ENCODE measurements at places on chromosomes 3 and 15.

DNA sequence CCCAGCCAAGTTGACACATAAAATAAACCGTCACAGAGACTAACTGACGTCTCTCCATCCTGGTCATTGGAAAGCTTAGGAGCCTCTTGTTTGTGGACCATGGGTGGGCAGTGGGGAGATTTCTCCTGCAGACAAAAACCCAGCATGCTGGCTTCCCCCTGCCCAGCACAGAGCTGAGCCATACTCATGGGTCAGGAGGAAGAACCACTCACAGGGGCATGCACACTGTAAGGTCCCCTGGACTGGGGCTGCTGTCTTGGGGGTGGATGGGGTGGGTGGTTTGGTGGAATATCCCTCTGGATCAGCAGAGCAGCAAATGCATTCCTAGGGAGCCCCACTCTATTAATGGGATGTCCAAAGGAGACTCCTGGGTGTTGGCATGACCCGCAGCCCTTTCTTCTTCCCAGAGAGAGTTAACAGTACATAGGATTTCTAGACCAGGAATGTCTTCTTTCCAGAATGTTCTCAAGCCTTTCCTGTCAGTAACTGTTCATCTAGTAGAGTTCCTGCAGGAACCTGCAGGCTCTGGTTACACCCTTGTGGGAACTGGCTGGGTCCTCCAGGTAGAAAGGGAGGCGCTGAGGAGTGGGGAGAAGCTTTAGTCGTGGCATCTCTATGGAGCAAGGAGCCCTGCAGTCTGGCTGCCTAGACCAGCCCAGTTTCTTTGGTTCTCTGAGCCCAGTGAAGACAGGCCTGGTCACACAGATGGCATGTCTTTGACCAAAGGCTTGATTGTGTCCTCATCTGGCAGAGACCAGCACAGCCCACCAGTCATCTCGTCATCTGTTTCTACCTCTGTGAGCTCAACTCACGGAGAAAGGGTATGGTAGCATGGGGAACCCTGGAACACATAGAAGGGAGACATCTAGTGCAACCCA, 73.4 kb upstream of the PRR23C start:
- no peak for DNase-seq

DNA sequence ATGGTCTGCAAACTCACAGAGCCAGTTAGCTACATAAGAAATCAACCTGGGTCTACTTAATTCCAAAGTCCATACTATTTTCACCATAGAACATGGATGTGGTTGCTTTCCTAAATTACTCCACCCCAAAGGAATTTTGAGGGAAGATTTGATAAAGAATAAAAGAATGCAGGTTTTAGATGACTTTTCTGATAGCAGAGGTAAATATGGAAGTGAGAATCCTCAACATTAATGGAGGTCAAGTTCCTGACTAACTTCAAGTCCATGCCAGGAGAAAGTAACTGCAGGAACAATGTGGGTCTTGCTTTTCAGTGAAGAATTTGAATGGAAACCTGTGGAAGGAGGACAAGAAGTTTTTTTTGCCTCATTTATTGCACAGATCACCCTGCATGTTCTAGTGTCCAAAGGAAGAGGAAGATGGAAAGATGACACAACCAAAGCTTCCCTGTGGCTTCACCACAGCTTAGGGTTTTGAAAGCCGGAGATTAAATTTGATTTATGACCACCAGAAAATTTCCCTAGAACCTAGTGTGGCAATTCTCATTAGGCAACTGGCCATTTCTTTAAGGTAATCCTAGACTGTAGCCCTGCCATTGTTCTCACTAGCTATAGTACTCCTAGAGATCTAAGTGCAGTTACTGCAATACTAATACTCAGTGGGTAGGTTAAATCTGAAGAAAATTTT, 429.7 kb downstream of the RAP2B start:
- peak; percentile 32 for DNase-seq

DNA sequence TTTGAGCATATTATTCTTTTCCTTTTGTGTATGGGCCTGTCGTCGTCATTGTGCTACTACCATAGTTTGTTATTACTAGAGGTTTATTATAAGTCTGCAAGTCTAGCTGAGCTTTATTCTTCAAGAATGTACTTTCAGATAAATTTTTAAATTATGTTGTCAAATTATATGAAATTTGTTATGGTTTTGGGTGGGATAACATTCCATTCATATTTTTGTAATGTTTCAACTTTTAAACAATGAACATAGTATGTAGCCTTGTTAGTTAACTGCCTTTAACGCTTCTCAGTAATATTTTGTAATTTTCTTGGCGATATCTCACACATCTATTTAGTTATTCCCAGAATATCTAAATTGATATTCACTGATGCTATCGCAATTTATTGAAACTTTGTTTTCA, 41.6 kb upstream of the GOLGA8B start:
- DNase-seq = no peak

DNA sequence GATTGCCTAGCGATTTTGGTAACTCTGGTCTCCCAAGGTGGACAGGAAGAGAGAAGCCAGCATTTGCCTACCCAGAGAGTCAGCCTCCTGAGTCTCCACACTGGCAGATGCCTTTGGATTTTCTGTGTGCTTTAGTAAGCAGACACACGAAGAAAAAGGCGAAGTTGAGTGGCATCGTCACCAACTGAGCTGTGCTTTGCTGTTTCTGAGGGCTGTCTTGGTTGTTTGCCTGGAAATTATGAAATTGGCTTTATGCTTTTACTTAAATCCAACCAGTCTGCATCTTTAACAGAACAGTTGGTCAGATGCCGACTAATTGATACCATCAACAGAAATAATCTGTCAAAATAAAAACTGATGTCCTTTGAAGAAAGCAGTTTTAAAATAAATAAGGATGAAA, 56.0 kb downstream of the CACNA2D3 start:
- no peak for DNase-seq

DNA sequence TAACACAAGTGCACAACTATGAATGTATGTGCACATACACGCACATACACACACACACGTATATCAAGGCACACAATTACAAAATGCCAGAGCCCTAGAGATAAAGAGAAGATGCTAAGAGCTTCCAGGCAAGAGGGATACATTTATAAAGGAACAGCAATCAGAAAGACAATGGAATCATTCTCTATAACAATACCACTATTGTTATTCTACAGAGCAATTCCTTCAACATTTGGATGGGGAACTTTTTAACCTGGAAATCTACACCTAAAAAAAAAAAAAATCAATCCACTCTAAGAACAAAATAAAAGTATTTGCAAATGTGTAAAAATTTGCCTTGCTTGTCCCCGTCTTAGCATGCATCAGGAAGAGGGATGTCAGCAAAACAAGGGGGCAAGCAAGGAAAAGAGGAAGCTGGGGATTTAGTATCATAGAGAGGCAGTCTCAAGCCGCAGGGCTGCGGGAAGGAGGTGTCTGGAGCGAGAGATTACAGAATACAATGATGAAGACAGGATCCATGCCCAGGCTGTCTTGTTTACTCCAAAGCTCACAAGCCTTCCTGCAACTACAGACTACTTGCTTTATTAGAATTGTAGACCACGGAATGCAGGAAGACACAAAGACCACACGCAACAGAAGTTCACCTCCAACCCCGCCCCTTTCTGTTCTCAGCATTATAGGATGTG, 220.2 kb downstream of the NTRK3 start:
- no peak for DNase-seq

DNA sequence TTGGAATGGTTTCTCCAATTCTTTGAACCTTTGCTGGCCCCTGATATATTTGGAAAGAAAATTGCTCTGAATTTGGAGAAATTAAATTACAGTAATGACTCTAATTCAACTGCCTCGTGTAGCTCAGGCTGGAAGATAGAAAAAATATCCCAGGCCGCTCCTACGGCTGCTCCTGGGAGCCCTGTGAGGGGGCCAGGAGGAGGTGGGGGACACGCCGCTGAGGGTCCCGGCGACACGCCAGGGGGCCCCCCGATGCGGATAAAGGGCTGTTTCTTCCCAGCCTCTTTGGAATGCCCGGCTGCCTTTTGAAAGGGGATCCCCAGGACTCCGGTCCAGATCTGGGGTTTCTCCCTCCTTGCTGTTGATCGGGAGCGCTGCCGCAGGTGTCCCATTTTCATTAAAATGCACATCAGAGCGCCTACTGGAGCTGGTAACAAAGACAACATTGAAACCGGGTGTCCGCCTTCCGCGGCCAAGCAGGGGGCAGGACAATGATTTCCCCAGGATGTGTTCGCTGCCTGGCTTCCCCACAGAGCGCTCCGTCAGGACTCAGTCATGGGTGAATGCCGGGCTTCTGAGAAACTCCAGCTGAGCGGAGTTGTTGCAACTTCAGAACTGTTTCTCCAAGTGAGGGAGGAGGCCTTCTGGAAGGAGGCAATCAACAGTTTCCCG, 200.1 kb upstream of the KBTBD8 start:
- no peak for DNase-seq

- DNase-seq = no peak
These were observed 76.0 kb downstream of the P2RY1 start for GRCh38 chr3:152910966-152911365.

DNA sequence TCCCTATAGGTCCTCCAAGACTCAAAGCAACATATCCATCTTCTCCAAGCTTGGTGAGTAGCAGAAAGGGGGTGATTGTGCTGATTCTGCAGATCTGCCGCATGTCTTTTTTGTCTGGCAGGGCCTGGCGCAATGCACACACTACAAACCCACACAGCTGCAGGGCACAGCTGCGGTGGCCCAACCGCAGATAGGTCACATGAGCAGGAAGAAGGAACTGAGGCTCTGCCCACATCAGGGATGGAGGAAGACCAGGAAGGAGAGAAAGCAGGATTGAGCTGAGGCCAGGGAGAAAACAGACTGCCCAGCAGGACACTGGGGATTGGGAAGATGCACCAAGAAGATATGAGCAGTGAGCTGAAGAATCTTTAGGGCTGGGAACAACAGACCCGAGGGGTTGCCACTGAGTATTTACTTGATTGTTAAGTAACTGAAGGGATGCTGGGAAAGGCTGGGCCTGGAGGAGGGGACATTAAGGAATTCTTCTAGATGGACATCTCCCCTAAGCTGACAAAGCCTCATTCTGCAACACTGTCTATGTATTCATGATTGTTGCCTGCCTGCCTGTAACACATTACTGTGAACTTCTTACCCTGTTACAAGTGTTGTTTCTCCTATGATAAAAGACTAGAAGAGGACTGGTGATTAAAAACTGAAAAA, 126.7 kb downstream of the MYLK start:
- DNase-seq = no peak

GRCh38 chr15:101433396-101433795, 56.1 kb downstream of the PCSK6 start:
- DNase-seq = no peak

GRCh38 chr15:75723847-75724660, 11.4 kb upstream of the CSPG4 start:
- peak; percentile 35 for DNase-seq

- DNase-seq = no peak
These were observed 494.2 kb downstream of the FOXP1 start for GRCh38 chr3:71089271-71089847.

DNA sequence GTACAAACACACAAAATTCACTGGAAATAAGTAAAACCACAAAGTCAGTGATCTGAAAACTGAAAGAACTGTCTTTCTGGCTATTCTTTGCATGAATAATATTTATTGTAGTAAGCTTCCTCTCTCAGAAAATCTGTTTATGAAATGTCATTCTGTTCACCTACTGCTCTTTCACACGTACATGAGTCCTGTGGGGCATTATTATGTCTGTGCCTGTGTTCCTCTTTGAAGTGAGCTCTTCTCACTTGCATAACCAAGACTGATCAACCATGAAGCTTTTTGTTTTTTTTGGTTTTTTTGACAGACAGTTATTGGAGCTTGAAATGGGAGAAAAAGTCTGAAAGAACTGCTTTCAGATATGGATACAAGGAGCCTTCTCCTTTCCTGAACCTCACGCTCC, 195.8 kb downstream of the PLCH1 start:
- DNase-seq = no peak

DNA sequence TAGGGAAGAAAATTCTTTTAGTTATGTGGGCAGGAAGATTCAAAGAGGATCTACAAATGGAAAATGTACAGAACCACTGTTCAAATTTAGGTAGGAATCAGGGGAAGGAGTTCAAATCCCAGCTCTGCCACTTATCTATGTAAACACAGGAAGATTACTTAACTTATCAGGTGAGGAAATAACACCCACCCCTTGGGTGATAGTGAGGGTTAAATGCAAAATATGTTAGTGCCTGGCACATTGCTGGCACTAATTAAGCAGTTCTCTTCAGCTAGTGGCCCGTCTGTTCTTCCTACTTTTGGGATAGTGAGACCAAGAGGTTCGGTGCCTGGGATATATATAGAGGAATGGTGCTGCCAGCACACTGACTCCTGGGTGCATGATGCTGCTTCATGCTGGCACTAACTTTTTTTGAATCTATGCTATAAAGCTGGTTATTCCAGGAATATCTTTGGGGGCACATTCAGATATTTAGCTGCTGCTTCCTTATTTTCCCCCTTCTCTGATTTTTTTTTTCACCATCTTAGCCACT, 83.8 kb downstream of the XRN1 start:
- DNase-seq = no peak

DNA sequence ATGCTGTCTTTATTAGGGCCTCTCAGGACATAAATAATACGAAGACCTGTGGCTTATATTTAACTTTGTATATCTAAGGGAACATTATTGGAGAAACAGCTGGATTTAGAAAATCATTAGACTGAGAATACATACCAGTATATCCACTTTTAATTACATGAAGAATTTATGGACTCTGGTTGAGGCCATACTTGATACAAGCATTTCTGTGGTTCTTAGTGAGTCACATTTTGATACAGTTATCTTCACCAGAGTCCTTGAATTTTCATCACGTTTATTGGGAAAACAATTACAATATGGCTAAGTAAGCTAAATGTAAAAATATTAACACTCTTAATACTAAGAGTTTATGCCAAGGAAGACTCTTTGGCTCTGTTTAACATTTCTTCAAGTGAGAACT, 9.9 kb downstream of the KIF23 start:
- DNase-seq = no peak

DNA sequence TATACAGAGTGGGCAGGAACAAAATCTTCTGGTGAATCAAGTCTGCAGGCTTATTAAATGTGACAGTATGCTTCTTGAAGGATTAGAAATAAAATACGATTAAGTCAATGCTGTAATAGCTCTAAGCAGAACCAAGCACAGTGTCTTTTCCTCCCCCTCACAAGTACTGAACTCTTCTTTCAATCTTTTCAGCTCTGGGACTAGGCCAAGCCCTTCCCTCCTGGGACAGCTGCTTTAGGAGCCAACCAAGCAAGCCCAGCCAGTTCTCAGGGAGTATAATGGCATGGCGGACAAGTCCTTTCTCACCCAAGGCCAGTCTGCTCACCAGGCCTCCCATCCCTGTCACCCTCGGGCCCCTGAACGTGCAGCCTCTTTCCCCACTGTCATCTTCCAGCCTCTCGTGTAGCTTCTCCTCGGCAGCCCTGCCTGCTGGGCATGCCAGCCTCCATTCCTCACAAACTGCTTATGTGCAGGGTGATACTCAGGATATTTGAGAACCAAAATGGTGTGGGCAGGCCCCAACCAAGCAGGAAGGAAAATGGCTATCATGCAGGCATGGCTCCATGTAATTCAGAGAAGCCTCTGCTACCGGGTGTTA, 8.4 kb upstream of the PPP1R2 start:
- no peak for DNase-seq

Data from HS-5 (cell line).